ENCODE measurements at places on chromosomes 5 and 9.

- no peak for DNase-seq
These were observed 210.8 kb downstream of the TSSK1B start for GRCh38 chr5:113223831-113224604.

DNA sequence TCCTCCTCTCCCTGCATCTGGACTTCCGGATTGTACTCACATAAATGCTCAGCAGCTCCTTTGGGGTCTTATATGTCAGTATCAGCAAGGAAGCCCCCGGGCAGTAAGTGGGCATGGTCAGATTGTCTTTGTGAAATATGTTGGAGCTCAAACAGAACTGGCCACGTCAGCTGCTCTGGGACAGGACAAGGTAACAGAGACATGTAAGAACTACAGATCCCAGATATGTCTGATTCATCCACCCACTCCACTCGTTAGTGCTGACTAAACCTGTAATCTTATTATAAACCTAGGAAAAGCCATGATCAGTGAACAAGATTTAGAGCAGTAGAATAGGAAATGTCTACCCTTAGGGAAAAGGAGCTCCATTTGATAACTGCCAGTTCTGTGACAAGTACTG is 561.8 kb downstream of the CETN3 start:
- no peak for DNase-seq

DNA sequence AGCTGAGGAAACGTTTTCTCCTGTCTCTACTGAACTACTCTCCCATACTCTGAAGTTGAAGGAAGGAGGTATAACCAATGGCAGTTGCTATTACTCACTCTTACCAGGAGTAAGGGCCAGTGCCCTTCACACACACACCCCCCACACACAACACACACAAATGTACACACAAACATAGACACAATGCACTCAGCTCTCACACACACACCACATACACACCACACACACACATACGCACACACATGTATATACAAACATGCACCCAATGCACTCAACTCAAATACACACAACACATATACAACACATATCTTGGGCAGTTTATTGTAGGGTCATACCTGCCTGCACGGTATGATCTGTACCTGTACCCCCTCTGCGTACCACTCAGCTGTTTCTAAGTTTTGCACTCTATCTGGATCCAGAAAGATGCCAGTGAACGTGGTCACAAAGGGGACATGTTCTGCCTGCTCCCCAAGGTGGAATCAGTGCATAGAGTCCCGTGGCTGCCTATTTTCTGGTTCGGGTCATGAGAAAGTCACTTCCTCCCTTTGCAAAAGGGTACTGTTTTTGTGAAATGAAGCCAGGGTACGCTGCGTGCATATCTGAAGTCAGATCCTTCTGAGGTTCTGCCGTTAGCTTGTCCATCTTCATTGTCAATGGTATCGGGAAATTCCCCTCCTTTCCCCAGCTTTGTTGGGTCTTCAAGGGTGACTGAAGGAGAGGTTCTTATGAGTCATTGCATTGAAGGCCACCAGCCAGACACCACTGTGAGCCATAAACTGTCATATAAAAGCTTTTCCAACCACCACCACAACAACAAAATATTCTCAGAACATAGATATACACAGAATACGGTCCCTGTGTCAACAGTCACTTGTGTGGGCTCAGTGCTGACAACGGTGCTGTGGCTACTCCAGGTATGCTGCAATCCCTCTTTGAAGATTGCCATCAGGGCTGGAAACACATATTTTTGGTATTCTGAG is 131.9 kb downstream of the UGCG start:
- DNase-seq = no peak

GRCh38 chr9:22147813-22148527 is 138.9 kb upstream of the CDKN2B start:
- no peak for DNase-seq

DNA sequence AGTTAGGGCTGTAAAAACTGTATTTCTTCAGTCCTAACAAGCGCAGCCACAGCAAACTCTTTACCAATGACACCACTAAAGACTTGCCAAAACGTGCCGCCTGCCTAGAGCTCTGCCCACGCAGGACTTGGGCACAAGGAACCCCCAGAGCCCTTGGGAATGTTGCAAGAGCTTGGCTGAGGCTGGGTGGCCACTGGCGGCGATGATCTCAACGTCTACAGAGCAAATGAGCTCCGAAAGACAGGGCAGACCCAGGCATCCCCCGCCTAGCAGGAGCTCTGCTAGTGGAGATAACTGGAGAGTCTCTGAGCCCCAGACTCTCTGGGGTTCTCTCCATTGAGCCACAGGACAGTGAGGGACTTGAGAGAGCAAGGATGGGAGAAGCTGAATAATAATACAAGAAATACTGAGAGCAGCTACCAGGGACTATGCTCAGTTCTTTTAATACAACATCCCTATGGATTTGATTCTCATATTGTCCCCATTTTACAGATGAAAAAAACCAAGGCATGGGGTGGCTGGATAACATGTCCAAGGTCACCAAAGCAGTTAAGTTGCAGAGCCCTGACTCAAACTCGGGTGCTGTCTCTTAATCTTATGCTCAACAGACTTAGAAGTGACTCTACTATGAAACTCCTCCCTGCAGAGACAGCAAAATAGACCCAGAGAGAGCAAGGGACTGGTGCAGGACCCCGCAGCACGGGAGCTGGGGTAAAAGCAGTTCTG is 32.5 kb downstream of the SHB start:
- no peak for DNase-seq

- DNase-seq = no peak
These were observed 205.5 kb upstream of the PTGER4 start for GRCh38 chr5:40474250-40474649.

GRCh38 chr5:64876203-64876602 is 107.5 kb downstream of the CWC27 start:
- no peak for DNase-seq

DNA sequence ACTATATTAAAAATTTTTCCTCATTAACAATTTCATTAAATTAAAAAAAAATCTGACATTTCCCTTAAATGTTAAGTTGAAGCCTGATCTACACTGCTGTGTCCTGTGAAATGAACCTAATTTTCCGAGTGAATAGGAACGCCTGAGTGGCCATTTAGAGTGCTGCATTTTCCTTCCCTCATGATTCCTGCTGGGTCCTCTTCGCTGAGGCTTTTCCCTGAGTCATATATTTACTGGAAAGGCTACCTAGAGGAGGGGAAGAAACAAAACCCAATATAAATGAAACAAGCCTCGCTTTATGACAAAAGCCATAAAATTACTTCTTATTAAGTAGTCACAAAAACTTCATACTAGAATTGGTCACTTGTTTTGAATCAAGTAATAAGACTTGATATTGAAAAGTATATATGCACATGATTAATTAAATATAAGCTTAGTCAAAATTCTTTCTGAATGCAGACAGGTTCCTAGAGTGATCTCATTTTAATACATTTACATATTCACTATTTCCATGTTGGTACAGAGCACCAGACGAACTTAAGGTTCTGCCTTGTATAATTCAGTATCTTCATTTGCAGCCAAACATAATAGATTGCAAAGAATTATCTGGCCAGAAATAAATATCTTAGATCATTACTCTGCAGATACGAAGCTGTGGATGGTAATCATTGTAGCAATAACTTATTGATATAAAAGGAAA is 6.3 kb upstream of the ISCA1 start:
- DNase-seq = no peak

- no peak for DNase-seq
These were observed 41.4 kb upstream of the PJA2 start for GRCh38 chr5:109451146-109451545.
